ENCODE measurements at places on chromosomes 7 and 10.

DNA sequence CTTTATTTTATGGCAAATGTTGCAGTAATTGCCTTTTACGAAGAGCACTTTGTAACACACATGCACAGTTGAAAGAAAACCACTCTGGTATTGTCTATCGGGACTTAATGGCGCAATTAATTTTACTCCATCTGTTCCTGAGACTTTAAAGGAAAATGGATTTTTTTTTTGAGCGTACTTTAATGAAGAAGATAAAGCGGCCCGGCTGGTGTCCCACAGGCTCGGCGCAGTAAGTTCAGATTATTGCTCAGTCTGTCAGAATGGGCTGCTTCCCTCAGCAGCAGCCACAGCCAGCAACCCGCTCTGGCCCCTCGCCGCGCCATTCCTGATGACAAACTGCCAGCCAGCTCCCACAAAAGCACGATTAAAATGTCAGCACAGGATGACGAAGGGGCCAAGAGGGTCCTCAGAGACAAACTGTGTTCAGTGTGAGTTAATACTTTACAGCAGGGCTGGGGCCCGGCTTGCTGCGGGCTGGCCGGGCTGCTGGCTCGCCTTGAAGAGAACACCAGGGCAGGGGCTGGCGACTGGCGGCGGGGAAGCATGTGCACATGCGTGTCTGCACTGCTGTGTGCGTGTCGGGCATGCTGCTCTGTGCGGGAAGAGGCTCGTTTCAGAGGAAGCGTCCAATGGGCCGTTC is 501.0 kb upstream of the GALNT17 start:
- DNase-seq: no peak

DNA sequence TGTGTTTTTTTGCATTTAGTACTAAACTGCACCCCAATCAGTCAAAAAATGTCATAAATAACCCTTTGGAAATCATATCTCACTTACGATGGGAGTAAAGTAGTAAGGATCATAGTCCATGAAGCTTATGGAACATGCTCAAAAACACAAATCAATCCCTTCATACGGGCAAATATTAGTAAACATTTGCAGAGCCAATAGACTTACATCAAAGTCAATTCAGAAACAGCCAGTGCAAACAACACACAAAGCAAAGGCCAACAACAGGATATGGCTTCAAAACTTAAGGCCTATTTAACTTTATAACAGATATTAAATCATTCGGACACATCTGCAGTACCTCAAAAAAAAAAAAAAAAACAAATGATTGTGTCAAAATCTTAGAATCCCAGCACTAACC is 32.1 kb downstream of the SGCE start:
- no peak for DNase-seq

- no peak for DNase-seq
These were observed 35.1 kb upstream of the GARS1 start for GRCh38 chr7:30559611-30560010.

GRCh38 chr10:131852176-131852822 is 48.5 kb upstream of the PPP2R2D start:
- no peak for DNase-seq

DNA sequence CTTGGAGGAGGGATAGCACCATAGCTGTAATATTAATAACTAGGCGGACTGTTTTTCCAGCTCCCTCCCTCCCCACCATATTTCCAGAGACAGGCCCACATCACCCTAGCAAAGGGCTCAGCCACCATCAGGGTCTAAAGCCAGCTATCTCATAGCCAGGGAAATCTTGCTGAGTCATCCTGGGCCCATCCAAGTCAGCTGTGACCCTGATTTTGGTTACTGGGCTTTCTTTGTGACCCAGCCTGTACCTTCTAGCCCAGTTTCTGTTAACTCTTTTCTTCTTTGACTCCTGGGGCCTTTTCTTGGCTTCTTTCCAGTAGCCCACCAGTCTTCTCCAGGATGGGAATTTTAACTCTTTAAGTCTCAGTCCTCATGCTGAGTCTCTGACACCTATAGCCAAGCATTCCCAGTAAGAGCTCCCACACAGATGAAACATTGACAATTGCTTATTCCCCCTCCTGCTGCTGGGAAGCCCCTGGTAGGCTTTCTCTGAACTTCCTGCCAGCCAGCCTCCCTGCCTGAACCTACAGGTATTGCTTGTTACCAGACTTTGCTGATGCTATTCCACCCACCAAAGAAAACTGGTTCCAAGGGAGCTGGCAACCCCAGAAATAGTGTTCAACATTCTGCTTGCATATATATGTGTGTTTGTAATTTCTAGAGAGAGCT is 34.8 kb upstream of the ADO start:
- no peak for DNase-seq

GRCh38 chr7:50640779-50641178 is 75.6 kb upstream of the DDC start:
- DNase-seq: no peak

DNA sequence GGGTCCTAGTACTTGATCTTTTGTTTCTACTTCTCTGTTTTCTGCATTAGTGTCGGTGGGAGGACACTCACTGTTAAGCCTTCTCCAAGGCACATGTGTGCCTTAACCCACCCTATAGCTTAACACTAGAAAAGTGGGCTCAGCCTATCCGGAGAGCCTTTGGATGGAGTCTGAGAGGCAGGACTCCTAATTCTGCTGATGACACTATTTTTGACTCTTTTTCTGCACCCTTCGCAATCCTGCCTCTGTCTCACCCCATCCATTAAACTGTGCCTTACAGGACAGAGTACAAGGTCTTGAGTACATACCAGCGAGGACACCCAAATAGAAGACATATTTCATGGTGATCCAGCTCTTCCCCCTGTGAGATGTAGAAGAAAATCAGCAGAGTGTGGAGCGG is 577 bp downstream of the PRSS37 start:
- no peak for DNase-seq

GRCh38 chr7:88191911-88192310 is 27.9 kb downstream of the SRI start:
- DNase-seq: no peak

DNA sequence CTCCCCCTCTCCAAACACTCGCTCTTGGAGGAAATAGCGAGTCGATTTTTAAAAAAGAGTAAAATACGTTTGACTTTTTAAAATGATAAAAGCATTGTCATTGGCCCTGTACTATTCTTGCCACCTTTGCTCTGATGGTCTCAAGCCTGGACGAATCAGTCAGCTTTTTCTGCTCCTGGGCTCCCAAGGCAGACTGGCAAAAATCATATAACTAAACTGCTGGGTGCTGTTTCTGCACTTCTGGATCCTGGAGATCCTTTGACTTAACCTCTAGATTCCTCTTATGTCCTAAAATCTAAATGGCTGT is 1.8 kb downstream of the TPST1 start:
- DNase-seq: no peak

GRCh38 chr10:115818012-115818411 is 455.0 kb downstream of the GFRA1 start:
- no peak for DNase-seq

GRCh38 chr7:87600130-87601124 is at the start of gene ABCB1:
Gene ABCB1 (minus strand): TSS chr7:87600884. CDS start chr7:87600184, 700 bp downstream.
- DNase-seq: no peak

DNA sequence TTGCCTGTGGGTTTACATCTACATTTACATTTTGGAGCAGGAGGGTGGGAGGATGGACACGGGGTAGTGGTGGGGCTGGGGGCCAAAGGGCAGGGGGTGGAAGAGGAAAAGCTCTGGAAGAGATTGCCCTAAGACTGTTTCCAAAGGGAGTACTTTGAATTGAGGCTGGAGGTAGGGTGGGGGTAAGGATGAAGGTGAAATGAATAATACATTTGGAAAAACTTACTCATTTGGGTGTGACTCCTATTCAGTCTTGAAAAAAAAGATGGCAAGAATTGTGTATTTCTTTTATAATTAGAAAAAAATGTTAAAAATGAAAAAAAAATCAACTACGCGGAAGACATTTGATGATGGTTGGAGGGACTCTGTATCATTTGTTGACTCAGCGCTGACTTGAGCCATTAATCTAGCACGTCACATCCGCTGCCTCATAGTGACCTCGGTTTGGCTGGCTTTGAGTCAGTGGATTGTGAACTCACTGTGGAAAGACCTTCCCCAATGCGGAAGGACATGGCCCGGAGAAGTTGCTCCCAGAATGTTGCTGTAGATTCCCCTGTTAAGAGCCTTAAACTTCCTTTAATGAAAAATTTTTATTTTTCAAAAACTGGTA is 2.8 kb downstream of the FAM180A start:
- no peak for DNase-seq

DNA sequence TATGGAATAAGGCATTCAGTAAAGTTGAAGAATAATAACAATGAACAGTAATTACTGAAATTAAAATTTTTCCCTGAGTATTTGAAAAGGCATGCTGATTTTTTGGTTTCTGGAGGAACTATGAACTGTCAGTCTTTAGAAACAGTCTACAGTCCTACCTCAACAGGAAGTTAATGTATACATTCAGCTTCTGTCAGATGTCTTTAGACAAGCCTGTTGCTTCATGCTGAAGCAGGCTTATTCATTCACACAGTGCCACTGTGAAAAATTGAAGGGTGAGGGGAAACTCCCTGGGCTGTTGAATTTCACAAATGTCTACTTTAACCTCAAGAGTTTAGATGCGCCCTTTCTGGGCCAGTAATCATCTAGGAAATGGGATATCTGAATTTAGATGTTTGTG is 3.5 kb downstream of the NRF1 start:
- DNase-seq: no peak

- no peak for DNase-seq
These were observed 33.0 kb downstream of the SLC29A4 start for GRCh38 chr7:5315761-5316160.

GRCh38 chr10:23391821-23392220 is 47.1 kb upstream of the OTUD1 start:
- DNase-seq: no peak

GRCh38 chr10:85535926-85536325 is 830.7 kb downstream of the GRID1 start:
- DNase-seq: no peak

DNA sequence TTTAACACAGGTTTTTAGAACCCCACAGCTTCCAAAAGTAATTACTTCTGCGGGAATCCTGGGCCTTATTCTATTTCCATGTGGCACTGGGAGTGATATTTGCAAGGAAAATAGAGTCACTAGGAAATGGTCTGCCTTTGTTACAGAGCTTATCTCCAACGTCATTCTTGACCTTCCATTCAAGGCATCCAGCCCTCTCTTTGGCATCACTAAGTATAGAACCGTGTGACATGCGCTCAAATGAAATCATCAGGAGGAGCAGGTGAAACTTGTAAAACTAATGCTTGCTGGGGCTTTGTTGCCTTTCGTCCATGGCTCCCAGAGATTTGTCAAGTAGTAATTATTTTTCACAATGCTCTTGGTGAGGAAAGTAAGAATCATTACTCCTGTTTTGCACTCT is 73.4 kb downstream of the PAPSS2 start:
- DNase-seq: no peak

GRCh38 chr7:111089822-111090426 is 1.0 kb upstream of the LRRN3 start:
- no peak for DNase-seq

DNA sequence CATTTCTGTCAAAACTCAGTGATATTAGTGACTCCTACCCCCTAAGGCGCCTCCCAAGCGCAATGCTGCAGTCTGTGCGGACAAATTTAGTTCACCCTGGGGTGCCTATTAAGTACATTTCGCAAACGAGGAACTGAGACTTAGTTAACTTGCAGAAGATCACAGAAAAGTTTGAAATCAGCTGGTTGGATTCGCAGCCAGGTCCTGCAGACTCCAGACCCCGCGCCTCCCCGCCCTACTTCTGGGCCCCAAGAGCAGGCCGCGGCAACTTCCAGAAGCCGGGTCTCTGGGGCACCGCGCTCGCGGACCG is 588 bp downstream of the CYREN start:
- no peak for DNase-seq

DNA sequence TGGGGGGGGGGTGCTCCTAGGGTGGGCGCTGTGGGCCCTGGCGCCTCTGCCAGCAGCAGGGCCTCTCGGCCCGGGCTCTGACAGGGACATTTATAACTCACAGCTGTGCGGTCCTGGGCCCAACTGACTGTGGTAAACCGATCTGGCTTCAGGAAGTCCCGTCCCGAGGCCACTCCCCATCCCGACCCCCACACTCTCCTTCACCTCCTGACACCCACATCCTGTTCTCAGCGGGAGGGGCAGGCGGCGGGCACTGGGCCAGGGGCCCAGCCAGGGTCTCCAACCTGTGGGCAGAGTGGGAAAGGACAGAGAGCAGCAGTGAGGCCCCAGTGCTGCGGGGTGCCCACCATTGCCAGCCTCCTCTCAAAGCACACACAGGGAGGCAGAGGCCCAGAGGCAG is 69.1 kb downstream of the ZMIZ1 start:
- DNase-seq: no peak

DNA sequence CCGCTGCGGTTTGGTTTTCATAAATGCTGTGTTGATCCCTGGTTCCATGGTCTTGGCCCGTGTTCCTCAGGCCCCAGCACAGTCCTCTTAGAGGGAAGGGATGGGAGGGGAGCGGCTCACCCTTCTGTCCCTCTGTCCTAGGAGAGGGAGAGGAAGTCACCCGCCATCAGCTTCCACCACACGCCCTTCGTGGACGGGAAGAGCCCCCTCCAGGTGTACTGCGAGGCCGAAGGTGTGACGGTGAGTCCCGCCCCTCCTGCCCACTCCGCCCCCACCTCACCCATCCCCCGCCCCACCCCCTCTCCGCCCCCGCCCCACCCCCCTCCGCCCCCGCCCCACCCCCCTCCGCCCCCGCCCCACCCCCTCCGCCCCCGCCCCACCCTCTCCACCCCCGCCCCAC is 37.5 kb upstream of the DPYSL4 start:
- no peak for DNase-seq

- no peak for DNase-seq
These were observed 253.1 kb downstream of the PTEN start for GRCh38 chr10:88116481-88116880.

GRCh38 chr7:142746264-142746663 is 3.0 kb upstream of the PRSS1 start:
- DNase-seq: no peak

Measured in stimulated activated CD8-positive, alpha-beta memory T cell treated with anti-CD3 and anti-CD28 coated beads, Interleukin-2, amount 100 ng/mL, for 1 hour (primary cell).